ENCODE measurements at places on chromosomes 4 and X. TPM values are rescaled to one million over a fixed set of nuclear protein-coding genes. Genes with fewer than 3 reads are reported as not detected.

The GJB1 gene
- total RNA-seq, result 0.80 TPM

The TRAPPC11 gene
- 19.3 TPM for total RNA-seq

The YTHDC1 gene
- 29.3 TPM for total RNA-seq

The EPGN gene
- total RNA-seq, result not detected

The RBM46 gene
- total RNA-seq, result not detected

The TEC gene
- 1.3 TPM for total RNA-seq

The ANOS1 gene
- total RNA-seq, result 27.8 TPM

The DRD5 gene
- not detected for total RNA-seq

The NDST4 gene
- not detected for total RNA-seq

All from gastrocnemius medialis (tissue), 4 donors.